ENCODE measurements at places on chromosomes 4 and X.

DNA sequence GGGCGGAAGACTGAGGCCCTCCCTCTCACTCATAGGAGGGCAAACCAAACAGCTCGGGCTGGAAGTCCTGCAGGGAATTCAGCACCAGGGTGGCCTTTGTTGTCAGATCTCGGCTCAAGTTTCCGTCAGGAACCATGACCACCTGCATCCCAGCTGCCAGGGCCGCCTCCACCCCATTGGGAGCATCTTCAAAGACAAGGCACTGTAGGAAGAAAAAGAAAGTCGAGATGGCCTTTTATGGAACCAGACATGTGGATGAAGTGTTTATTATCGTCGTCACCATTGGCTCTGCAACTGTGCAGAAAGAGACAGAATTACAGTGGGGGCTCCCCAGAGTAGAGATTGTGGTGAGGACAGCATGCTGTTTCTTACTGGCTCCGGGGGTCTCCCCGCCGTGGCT is 97.2 kb upstream of the STS start:
- no peak for DNase-seq

DNA sequence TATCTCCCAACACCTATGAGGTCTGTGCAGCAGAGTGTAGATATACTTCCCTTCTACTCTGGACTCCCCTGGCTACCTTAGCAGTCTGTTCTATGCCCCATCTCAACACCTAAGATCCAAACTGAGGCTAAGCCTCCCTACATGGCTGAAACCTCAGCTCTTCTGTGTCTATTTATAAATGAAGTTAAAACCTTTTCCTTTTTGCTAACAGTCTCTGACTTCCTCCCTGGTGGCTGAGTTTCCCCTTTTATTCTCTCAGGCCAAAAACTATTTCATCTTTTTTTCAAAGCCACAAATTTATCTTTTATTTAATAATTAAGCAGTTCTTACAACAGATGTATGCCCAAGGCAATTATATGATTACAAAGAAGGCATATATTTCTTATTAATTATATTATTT is 111.8 kb upstream of the STIM2 start:
- no peak for DNase-seq

GRCh38 chr4:10706236-10706635 is 21.7 kb upstream of the CLNK start:
- no peak for DNase-seq

DNA sequence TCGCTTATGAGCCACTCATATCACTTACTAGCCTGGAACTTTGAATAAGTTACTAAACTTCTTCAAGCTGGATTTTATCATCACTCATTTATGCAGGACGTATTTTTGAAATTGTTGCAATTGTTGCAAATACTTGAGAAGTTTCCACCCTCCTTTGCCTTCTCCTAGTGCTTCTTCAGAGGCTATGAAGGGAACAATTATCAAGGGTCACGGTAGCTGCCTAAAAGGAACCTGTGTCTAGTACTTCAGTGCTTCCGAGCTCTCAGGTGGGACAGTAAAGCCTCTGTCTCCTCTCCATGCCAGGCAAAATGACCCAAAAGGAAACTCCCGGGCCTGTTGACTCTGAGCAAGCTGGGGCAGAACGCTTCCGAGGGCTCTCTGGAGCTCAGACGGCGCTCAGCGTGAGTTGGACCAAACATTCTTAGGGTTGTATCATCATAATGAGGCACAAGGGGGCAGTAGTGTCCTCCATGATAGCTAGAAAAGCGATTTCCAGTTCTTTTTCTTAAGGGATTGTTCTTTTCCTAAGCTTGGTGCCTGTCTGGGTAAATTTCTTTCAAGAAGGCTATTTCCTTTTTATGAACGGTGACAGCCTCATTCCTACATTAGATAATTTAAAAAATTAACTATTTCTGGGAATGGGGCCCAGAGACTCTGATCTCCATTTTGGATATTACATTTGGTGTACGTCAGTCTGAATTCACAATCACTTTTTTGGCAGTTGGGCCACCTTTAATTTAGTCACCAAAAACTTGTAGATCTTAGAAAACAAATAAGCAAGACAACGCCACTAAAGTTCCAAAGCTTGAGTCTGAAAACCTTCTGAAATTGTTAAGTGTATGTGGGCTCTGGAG is 73.1 kb downstream of the PACRGL start:
- DNase-seq, result peak; percentile 57

- peak; percentile 95 for DNase-seq
Measured at GRCh38 chr4:77862478-77863216, at the start of gene MRPL1. MRPL1 (plus strand) TSS chr4:77862830; CDS start chr4:77862849, 19 bp downstream.

GRCh38 chr4:7396186-7396910 is 38.4 kb downstream of the PSAPL1 start:
- no peak for DNase-seq

DNA sequence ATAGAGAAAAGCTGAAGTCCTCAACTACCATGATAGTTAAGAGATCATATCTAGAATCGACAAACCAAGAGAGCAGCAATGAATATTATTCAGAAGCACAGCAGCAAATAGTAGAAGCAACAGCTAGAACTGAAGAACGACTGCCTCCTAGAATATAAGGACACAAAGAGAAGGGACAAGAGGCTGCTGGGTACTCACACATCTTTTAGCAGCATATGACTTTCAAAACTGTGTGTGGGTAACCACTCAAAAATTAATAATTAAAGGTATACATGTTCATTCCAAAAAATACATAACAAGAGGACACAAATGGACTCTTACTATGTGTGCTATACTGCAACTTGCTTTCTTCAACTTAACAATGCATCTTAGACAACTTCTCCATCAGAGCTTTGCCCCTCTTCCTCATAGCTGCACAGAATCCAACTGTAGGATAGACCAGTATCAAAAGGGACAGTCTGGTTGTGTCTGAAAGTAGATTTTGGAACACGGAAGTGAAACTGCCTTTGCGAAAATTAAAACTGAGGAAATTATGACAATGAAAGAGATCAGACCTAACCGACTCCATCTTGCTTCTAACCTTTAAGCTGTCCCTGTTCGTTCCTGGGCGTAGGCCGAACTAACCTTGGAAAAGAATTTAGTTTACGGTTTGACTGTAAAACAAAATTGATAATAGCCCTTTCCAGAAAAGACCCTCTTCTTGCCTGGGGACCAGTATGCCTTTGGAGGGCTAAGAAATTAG is 125.7 kb downstream of the SH3KBP1 start:
- no peak for DNase-seq

- no peak for DNase-seq
Measured at GRCh38 chrX:31168551-31168950, 96.7 kb upstream of the FTHL17 start.

GRCh38 chr4:828641-829271 is 2.8 kb upstream of the CPLX1 start:
- DNase-seq, result no peak

- DNase-seq, result no peak
Measured at GRCh38 chr4:1058198-1058996, 47.0 kb downstream of the FGFRL1 start.

- DNase-seq, result no peak
Measured at GRCh38 chr4:156495836-156496235, 475.8 kb downstream of the PDGFC start.

DNA sequence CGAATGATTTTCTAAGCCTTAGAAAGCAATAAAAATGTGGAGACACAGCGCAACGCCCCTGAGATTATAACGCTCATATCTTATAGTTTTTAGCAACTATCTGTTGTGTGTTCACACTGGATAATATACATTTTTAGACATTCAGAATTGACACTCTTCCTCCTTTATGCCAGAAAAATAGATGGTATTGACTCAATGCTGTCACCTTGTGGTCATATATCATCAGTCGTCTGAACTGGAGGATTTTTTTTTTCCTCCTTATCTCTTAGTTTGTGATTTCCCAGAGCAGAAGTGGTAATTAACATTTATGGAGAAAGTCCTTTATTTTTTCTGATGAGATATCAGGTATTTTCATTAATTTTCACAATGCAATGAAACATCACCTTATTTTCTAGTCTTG is 759.6 kb downstream of the RAB28 start:
- no peak for DNase-seq

- DNase-seq, result peak; percentile 35
Measured at GRCh38 chrX:134545510-134545909, 85.5 kb downstream of the HPRT1 start.

DNA sequence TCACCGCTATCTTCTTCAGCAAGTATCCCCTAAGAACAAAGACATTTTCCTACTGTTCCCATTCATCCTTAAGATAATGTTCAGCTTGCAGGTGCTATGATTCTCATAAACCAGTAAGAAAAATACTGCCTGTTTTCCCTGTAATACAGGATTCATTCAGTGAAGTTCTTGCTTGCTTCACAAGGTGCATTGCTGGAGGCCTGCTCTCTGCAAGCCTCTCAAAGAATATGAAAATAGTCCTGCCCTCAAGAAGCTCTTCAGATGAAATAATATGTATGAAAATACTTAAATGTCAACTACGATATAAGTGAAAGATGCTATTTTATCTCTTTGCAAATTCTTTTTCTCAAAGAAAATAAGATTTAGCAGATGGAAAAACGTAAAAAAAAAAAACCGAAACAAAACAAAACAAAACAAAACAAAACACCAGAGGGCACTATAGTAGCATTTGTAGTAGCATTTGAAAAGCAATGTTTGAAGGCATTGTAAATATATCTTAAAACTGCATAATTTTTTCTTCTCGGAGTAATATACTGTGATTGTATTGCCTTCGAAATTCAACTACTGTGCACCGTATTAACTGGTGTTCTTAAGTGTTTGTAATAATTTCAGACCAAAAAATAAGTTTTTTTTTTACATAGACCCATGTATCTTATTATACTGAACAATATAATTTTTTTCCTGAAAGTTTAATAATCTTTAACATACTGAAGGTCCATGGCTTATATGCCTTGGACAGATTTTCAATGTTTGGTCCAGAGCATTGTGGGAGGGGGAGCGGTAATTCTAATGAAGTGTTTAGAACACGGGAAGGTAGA is 26.0 kb downstream of the ADH4 start:
- DNase-seq, result peak; percentile 38

GRCh38 chrX:119981286-119982070 is 37.9 kb upstream of the NKAP start:
- peak; percentile 3 for DNase-seq

DNA sequence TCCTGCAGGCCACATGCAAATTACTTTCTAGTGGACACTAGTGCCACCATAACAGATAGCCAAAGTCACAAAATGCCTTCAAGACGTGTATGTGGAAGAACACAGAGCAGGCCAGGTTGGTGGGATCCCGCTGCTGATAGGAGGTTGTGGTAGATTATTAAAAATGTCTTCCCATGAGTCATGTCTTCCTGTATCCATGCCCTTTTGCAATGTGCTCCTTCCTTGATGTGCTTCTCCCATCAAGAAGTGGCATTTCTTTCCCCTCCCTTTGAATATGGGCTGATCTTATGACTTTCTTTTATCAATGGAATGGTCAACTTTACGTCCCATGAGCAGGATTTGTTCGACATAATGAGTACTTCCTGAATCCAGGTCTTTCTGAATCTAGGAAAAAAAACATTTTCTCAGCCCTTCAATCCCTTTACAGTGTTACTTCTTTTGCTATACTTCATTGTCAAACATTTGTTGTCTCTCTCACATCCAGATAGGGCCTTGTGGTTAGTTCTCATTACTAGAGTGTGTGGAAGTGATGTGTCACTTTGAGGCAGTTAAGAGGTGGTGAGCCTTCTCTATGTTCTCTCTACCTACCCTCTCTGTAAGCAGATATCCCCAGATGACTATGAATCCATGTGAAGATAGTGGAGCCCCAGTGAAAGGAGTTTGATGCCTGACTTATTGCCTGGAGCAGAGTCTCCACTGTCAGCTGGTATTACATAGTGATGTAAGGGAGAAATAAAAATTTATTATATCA is 519.2 kb upstream of the DIPK2B start:
- no peak for DNase-seq
